Testis (tissue), 5 donors: ENCODE measurements at places on chromosomes 5 and 9. TPM values are rescaled to one million over a fixed set of nuclear protein-coding genes. Genes with fewer than 3 reads are reported as not detected.

The LECT2 gene
- polyA plus RNA-seq = 14.5 TPM

The ARID3C gene
- 0.45 TPM for polyA plus RNA-seq

The SEC24A gene
- polyA plus RNA-seq = 10.3 TPM

The BARHL1 gene
- polyA plus RNA-seq = 0.13 TPM

The NFIB gene
- polyA plus RNA-seq = 8.4 TPM

The HABP4 gene
- 46.9 TPM for polyA plus RNA-seq

The CYLC2 gene
- 31.5 TPM for polyA plus RNA-seq

The RECK gene
- polyA plus RNA-seq = 17.6 TPM

The ELAVL2 gene
- 52.7 TPM for polyA plus RNA-seq

The FGF1 gene
- polyA plus RNA-seq = 1.9 TPM

The OBP2B gene
- polyA plus RNA-seq = 35.1 TPM

The CATSPER3 gene
- polyA plus RNA-seq = 56.6 TPM

The TNC gene
- polyA plus RNA-seq = 44.0 TPM

The PCDHA2 gene
- 0.57 TPM for polyA plus RNA-seq

The PCSK5 gene
- polyA plus RNA-seq = 9.4 TPM

The FBLL1 gene
- polyA plus RNA-seq = 12.4 TPM

The TRAF1 gene
- polyA plus RNA-seq = 3.9 TPM

The FCHO2 gene
- 8.7 TPM for polyA plus RNA-seq

The SAXO1 gene
- 103 TPM for polyA plus RNA-seq

The NOXA1 gene
- 2.5 TPM for polyA plus RNA-seq

The ZFR gene
- polyA plus RNA-seq = 77.1 TPM

The CHSY3 gene
- polyA plus RNA-seq = 1.3 TPM

The OMD gene
- polyA plus RNA-seq = 2.5 TPM

The SHISAL2B gene
- not detected for polyA plus RNA-seq

The FBN2 gene
- 22.4 TPM for polyA plus RNA-seq

The PCDHA9 gene
- 1.1 TPM for polyA plus RNA-seq

The GFI1B gene
- 12.6 TPM for polyA plus RNA-seq

The AGXT2 gene
- polyA plus RNA-seq = 0.25 TPM

The CDKN2B-AS1 gene
- 2.2 TPM for polyA plus RNA-seq

The IL3 gene
- not detected for polyA plus RNA-seq
